ENCODE measurements at places on chromosomes 6 and 20.

GRCh38 chr6:71510057-71510713 lies 221.6 kb downstream of the OGFRL1 start:
- DNase-seq, result no peak

- no peak for DNase-seq
Observed at GRCh38 chr20:49225896-49226295, 6.7 kb downstream of the DDX27 start.

DNA sequence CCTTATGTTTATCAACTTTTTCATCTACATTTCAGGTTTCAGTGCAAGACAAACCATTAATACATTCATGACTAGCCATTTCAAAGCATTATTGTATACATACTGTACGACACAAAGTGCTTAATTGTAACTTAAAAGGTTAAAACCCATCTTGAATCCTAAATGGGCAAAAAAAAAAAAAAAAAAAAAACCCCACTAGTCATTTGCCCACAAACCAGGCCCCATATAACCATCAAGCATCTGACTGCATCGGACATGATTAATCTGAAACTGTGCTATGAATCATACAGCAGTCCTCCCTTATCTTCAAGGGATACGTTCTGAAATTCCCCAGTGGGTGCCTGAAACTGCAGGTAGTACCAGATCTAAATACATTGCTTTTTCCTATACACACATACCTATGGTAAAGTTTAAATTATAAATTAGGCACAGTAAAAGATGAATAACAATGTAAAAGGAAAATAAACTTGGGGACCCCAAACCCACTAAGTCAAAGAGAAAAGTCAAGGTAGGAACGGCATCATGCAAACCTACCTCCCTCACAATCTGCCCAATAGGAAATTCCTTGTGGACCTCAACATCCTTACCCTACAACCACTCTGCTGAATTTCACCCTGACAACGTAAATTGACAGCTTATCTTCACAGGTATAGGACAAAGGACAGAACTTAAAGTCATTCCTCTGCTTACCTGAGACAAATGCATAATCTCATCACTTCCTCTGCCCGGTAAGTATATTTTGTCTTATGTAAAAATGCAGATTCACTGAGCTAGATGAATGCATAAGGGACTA lies 14.3 kb downstream of the B4GALT5 start:
- DNase-seq, result peak; percentile 41

DNA sequence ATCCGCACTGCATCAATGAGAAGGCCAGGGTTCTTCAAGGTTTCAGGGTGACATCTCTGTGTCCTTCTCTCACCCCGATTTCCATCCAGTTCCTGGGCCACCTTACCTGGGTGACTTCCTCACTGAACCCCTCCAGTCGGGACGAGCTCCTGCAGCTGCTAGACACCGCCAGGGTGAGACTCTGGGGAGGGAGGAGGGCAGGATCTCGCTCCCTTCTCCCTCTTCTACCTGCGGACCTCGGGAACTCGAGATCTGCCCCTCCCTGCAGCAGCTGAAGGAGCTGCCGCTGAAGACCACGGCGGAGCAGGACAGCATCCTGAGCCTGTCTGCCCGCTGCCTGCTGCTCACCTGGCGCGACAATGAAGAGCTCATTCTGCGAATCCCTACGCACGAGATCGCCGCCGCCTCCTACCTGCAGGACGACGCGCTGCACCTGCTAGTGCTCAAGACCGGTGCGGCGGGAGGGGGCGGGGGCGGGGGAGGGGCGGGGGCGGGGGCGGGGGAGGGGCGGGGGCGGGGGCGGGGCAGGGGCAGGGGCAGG lies 7.5 kb downstream of the CCM2L start:
- DNase-seq, result peak; percentile 64

GRCh38 chr6:107668743-107669474 lies 155.2 kb downstream of the SCML4 start:
- peak; percentile 9 for DNase-seq

- no peak for DNase-seq
Observed at GRCh38 chr6:88339761-88340160, 173.6 kb upstream of the CNR1 start.

- no peak for DNase-seq
Observed at GRCh38 chr6:137928286-137928685, 61.2 kb downstream of the TNFAIP3 start.

GRCh38 chr6:119347466-119348095 lies 2.0 kb downstream of the MAN1A1 start:
- peak; percentile 38 for DNase-seq

DNA sequence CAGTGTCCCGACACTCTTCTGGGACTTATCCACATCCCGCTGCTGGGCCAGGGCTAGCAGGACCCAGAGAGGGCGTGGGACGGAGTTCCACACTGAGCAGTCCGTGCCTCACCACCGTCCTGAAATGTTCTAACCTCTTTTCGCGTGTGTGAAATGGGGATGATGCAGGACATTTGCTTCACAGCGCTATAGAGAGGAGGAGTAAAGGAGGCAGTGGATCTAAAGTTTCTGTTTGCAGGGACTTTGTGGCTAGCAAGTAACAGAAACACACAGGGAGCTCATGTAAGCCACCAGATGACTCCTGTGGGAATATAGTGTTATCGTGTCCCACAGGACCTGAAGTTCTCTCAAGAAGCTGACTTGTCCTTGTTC lies 634 bp downstream of the ITPA start:
- DNase-seq, result no peak

- DNase-seq, result no peak
Observed at GRCh38 chr20:4795394-4795793, 73.7 kb downstream of the PRND start.

All from CD4-positive, alpha-beta T cell treated with Interleukin-12 subunit alpha and Interleukin-12 subunit beta, for 1 hour (primary cell).